ENCODE measurements at places on chromosomes 1 and 21.

- DNase-seq, result no peak
Measured at GRCh38 chr1:233197940-233198339, 97.6 kb downstream of the PCNX2 start.

GRCh38 chr1:193185901-193186731 is at the start of gene B3GALT2:
Gene B3GALT2, minus strand, starts transcription at chr1:193186613. Its CDS starts 5,051 bp downstream, at chr1:193181562.
- no peak for DNase-seq

GRCh38 chr1:36950604-36951291 is 83.6 kb downstream of the GRIK3 start:
- DNase-seq, result no peak

GRCh38 chr1:183080406-183080805 is 57.2 kb downstream of the LAMC1 start:
- no peak for DNase-seq

DNA sequence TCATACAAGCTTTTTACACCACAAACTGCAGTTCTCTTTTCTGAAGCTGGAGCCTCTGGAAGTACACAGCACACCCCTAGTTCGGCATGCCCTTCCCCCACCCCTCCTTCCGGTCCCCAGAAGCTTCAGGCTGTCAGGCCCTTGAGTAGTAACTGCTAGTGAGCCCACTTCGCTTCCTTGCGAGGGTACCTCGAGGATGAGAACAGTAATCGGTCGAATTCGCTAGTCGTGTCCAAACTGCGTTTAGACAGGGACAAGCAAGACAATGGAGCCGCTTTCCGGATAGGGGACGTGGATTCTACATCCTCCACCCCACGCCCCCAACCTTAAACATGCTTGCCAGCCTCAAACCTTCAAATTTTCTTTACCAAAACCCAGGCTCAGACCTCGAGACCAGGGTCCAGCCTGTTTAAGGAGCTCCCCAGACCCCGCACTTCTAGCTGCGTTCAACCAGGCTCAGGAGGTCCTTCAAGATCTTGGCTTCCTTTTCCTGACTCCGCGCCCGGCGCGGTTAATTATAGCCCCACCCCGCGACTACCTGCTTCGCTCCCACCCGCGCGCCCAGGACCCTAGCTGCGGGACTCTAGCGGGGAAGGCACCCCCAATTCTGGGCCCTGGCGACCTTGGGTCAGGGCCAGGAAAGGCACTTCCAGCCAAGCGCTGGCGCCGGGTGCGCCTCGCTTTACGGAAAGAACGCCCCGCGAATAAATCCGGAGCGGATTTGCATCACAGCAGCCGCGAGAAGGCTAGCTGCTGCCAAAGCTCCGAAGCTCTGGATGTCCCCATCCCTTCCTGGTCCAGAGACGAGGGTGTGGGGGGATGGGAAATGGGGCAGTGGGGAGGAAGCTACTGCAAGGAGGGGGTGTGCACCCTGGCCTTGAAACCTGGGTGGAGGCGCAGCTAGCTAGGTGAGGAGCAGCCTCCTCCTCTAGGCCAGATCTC is 8.1 kb upstream of the TSPAN1 start:
- peak; percentile 17 for DNase-seq

GRCh38 chr1:48948562-48948961 is 171.9 kb upstream of the BEND5 start:
- DNase-seq, result no peak

GRCh38 chr1:186849826-186850225 is 21.1 kb downstream of the PLA2G4A start:
- no peak for DNase-seq

DNA sequence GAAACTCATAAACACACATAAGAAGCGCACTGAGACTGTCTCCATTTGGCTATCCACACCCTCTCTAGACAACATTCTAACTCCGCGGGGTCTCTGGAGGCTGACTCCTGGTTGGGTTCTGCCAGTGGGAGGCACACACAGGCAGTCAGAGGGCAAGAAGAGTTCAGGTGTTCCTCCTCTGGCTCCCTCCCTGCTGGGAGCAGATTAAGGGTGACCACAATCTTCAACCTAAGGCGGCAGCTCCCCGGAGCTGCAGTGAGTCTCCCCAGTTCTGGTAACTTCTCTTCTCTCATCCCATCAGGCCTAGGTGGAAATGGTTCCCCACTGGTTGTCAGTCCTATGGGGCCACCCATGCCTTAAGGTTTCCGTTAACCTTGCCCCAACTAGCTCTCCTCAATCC is 7.4 kb upstream of the TENT5C start:
- DNase-seq, result no peak

- no peak for DNase-seq
Measured at GRCh38 chr1:91718877-91719276, 167.1 kb downstream of the TGFBR3 start.

DNA sequence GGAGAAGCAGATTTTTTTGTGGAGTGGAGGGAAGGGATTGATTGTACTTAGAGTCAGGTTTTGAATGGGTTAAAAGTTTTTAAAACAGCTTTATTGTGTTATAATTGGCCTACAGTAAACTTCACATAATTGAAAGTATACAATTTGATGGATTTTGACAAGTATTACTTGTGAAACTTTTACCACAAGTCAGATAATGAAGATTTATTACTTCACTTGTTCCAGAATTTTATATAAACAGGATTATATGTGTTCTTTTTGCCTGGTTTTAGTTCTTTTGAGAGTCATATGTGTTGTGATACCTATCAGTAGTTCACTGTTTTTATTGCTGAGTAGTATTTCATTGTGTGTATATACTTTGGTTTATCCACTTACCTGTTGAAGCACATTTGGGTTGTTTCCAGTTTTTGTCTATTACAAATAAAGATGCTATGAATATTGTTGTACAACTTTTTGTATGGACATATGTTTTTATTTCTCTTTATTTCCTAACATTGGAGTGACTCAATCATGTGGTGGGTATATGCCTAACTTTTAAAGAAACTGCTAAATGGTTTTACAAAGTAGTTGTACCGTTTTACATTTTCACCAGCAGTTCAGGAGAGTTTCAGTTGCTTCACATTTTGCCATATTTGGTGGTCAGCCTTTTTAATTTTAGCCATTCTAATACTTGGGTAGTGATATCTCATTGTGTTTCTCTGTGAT is 71.0 kb downstream of the DYRK1A start:
- no peak for DNase-seq

All from stimulated activated CD8-positive, alpha-beta memory T cell treated with anti-CD3 and anti-CD28 coated beads, Interleukin-7, amount 100 ng/mL, for 4 hours (primary cell).